MV-4-11 (cell line): ENCODE measurements at places on chromosomes 5 and 9.
A peak's percentile ranks its signal among the peaks of the same experiment; 100 is the strongest.

- DNase-seq, result no peak
These were observed 96.5 kb upstream of the SLC25A48 start for GRCh38 chr5:135737701-135738563.

GRCh38 chr5:109779036-109779735 lies 89.5 kb downstream of the MAN2A1 start:
- no peak for DNase-seq

DNA sequence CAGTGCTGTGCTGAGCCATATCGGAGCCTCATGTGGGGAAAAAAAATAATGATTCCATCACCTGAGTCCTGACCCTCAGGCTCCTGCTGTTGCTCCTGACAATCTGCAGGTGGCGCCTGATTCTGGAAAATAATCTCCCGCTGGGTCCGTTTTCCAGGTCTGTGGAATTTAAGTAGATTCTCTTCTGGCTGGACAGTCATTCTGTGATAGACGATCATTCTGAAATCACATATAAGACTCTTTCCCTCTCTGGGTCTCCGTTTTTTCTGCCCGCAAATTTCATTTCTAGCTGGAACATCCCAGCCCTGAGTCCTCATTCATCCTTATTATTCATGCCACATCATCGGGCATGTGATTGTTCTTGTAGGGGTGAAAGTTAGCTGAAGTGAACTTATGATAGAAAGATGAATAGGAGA lies 22.1 kb upstream of the STXBP1 start:
- DNase-seq, result peak; percentile 23

DNA sequence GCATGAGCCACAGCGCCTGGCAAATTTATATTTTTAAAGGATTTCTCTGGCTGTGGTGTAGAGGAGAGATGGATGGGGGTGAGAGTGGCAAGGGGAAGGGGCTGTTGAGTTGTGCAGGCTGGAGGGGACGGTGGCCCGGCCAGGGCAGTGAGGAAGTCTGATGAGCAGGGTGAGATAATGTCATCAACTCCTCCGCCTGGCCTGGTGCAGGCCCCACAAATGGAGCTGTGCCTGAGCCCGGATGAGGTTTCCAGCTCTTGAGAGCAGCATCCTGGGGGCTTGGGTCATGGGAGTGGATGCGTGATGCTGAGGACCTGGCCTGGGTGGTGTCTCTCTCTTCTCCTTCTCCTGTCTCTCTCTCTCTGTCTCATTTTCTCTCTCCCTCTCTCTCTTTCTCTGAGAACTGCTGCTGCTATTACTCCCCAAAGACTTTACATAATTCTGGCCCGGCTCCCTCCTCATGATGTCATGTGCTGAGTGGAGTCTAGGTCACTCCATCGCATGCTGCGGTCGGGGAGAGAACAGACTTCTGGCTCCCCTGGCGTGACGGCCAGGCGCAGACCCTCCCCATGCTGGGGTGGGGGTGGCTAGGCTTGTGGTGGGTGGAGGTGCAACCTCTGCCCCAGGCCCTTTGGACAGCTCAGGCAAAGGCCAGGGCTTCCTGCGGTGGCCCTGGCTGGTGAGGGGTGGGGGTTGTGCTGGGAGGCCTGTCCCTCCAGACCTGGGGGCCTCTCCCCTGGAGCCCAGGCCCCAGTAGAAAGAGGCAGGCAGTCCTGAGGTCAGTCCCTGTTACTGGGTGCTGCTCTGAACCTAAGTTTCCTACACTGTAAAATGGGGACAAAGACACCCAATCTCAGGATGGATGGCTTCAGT lies 26.4 kb downstream of the FGF18 start:
- DNase-seq, result no peak

DNA sequence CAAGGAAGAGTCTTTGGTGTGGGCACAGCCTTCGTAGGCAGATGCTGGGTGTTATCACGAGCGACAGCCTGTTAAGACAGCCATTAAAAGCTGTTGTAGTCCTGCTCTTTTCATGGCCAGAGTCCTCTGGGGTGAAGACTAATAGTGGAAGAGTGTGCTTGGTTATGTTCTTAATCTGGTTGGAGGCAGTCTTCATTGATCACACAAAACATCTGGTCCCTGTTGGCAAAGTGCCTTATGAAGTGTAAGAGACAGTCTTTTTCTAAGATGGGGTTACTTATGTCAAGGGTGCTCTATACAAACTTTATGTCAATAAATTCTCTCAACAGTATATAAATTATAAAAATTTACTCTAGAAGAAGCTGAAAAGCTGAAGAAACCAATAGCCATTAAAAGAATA lies 280.4 kb downstream of the CAAP1 start:
- DNase-seq, result no peak

GRCh38 chr9:72551306-72551705 lies 29.9 kb downstream of the TMC1 start:
- no peak for DNase-seq

GRCh38 chr5:74722271-74722670 lies 37.2 kb downstream of the HEXB start:
- DNase-seq, result no peak

GRCh38 chr9:9783211-9783610 lies 829.6 kb downstream of the PTPRD start:
- no peak for DNase-seq

- no peak for DNase-seq
These were observed 62.3 kb upstream of the ZNF366 start for GRCh38 chr5:72569408-72569944.

- DNase-seq, result no peak
These were observed 46.1 kb downstream of the MRPL36 start for GRCh38 chr5:1753490-1753889.

- DNase-seq, result no peak
These were observed 115.3 kb upstream of the IRX2 start for GRCh38 chr5:2866662-2867372.

DNA sequence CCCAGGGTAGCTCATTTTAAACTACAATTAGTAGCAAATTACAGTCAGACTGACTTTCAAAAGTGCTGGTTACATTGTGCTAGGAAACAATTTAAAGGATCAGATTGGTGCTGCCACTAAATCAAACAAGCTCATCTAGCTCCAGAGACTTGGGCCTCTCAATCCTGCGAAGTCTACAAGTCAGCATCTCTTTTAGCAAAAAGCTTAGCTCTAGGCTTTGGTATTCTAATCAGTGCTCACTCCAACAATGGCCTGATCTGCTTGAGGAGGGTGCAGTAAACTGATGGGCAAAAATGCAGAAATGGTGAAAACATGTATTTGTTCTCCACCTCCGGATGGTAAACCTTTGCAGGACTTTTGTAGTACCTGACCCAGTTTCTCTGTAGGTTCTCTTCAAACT lies 47.0 kb upstream of the SEMA6A start:
- DNase-seq, result no peak

- DNase-seq, result no peak
These were observed 15.7 kb upstream of the SH3RF2 start for GRCh38 chr5:145920542-145921210.

- peak; percentile 30 for DNase-seq
These were observed 186.7 kb upstream of the RASA1 start for GRCh38 chr5:87081016-87081415.

GRCh38 chr5:171661143-171661542 lies 124.5 kb upstream of the SMIM23 start:
- no peak for DNase-seq

DNA sequence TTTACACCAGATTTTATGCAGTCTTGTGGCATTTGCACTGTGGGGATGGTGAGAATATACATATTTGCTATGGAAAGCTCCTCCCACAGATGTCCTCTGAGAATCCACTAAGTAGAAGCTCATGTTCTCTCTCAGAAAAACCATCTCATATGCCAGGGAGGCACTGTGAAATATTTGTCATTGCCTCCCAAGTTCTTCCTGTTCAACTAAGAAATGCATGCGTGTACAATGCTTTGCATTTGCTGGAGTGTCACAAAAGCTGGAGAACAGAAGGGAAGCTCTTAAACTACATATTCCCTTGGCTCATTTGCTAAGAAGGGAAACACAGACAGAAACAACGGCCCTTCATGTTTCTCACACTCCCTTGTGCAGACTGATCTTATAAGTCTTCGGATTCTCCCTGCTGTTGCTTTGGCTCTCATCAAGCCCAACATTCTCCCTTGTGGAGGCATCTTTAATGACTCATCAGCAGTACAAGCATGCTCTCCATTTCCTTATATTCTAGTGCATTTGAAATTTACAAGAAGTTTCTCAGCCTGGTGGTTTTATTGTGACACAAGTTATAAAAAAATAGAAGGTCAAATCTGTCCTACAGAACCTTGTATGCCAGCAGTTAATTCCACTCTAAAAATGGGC lies 220.6 kb downstream of the TRIM36 start:
- DNase-seq, result peak; percentile 42

DNA sequence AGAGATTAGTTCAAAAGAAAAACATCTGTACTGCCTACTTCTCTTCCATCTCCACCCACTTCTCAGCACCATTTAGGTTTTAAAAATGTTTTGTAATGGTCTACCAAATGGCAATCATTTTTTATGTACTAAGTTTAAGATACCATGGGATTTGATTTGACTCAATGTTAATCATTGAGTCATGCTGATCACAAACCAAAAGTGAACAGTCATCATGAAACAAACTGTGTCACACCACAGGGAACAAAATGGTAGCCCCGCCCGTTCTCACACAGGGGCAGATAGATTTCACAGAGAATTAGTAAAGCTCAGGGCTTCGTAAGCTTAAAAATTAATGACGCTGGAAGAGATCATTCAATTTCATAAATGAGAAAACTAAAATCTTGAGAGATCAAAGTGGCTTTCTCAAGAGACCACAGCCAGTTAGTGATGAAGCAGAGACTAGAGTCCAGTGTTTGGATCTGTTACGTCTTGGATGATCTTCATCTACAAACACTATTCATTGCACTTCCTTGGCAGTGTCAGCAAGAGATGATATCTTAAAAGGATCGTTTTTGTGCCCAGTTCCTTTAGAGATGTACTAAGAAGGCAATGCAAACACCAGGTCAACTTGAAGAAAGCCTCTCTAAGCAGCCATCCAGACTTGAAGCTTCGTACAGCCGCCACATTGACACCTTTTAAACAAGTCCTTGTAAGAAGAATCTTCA lies 33.9 kb upstream of the TRIO start:
- peak; percentile 2 for DNase-seq

DNA sequence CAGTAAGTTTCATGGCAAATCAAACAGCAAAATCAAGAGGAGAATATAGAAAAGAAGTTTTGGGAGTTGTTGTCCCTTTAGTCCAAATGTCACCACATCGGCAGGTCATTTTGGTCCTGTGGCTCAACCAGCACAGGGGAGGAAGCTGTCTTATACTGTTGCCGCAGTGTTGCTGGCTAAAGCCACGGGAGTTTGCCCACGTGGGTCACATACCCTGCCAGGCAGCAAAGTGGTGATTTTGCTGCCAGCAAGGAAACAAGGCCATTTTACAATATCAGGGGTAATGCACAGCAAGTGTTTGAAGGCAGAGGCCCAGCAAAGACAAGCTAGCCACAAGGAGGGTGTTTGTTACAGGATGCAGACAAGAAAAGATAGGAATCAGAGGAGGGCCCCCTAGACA lies 14.5 kb downstream of the GABRA6 start:
- DNase-seq, result no peak

GRCh38 chr5:158320178-158320674 lies 461.3 kb upstream of the CLINT1 start:
- no peak for DNase-seq

- DNase-seq, result no peak
These were observed 78.8 kb downstream of the CSNK1A1 start for GRCh38 chr5:149472399-149472798.

GRCh38 chr5:154505567-154505966 lies 27.5 kb upstream of the HAND1 start:
- no peak for DNase-seq

- DNase-seq, result peak; percentile 83
These were observed 3.7 kb downstream of the ECSCR start for GRCh38 chr5:139458580-139459407.

GRCh38 chr9:37840560-37841194 lies 40.1 kb downstream of the DCAF10 start:
- no peak for DNase-seq

DNA sequence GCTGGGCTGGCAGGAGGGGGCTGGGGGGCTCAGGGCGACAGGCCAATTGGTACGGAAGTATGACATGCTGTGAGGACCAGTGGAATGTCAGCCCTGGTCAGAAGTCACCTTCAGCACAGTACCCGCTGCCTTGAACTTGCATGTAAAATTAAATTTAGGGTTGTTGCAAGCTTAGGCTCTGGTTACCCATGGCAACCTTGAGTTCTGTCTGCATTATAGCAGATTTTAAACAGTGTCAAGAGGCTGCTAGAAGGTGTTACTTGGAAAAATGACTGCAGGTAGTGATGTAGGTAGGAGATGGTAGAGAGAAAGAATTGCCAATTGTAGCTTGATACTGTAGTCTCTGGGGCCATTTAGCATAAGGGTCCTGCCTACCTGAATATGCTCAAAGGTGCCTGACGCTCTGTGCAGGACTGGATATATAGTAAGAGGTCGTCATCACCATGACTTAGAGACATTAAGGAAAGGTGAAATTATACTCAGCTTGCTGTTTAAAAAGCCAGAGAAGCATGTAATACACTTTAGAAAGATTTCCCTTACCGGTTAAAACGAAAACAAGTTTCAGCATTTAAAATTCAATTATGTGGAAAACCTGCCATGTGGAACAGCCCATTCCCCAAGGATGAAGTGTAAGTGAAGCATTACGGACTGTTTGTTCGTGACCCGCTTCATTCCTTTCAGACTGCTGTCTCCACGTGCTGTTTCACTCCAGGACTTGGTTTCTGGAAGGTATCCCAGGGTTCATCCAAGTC lies 169.0 kb downstream of the PDZD2 start:
- no peak for DNase-seq

DNA sequence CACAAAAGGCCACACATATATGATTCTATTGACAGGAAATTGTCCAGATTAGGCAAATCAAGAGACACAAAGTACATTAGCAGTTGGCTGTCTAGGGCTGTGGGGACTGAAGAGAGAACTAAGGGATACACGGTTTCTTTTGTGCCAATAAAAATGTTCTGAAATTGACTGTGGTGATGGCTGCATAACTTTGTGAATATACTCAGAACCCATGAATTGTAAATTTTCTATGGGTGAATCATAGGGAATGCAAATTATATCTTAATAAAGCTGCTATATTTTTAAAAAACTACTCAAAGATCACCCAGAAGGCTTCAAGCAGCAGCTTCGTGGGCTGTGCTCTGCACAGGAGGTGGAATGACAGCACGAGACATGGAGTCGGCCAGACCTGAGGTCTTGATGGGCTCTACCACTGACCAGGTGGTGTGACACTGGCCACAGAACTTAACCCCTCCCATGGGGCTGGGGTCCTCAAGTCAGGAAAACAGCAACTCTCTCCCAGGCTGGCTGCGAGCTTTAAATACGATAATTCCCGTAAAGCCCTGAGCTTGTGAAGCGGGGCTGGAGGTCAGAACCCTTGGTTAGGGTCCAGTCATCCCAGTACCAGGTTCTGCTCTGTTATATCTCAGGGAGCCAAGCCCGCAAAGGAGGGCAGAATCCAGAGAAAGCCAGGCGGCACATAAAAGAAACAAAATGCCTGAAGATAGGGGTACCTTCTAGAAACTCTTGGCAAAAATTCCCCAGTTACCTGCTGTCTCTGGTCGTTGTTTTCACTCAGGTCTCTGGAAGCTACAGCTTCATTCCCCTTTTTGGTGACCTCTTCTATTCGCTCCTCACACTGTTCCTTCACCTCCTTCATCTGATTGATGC lies 59.1 kb downstream of the GOLM1 start:
- DNase-seq, result no peak

- DNase-seq, result no peak
These were observed 95.3 kb downstream of the ZNF608 start for GRCh38 chr5:124650951-124651662.
